CD8-positive, alpha-beta memory T cell (primary cell): ENCODE measurements at places on chromosomes 5 and 9. TPM values are rescaled to one million over a fixed set of nuclear protein-coding genes. Genes with fewer than 3 reads are reported as not detected.
A peak's percentile ranks its signal among the peaks of the same experiment; 100 is the strongest.

Gene DDX4
- total RNA-seq: not detected

Gene PRDM9
- not detected for total RNA-seq

Gene SHC3
- total RNA-seq: not detected

Gene AMBP
- not detected for total RNA-seq

Gene SEMA6A
- total RNA-seq: not detected

GRCh38 chr5:135441919-135442318 is 5.2 kb downstream of the DCANP1 start:
- H3K36me3 ChIP-seq: no peaks in the 10 kb centered on the region
- no peaks in the 10 kb centered on the region for H3K27me3 ChIP-seq
- no peak overlapping the region for H3K4me3 ChIP-seq
- no peaks in the 10 kb centered on the region for H3K4me1 ChIP-seq
- DNase-seq: no peak

DNA sequence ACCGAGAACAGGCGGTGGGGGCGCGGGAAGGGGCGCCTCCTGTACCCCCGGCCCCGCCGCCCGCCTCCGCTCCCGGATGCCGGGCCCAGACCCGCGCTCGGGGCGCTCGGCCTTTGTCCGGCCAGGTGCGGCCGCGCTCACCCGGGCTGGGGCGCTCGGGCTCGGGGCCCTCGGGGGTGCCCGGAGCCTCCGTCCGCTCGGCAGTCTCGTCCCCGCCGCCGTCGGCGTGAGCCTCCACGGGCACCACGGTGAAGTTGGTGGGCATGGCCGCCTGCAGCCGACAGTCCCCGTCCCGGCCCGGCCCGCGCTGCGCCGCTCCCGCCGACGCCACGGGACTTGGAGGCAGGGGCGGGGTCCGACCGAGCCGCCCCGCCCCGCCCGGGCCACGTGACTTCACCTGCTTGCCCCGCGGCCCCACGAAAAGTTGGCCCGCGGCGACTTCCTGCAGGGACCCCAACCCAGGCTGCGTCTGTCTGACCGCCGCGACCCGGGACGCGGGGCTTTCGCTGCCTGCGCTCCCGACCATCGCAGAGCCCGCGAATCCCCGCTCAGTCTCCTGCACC is at the start of gene SLC12A7:
Gene SLC12A7, minus strand, starts transcription at position 337 of the 563 bp plus-strand sequence. Its CDS starts 72 bp downstream, at position 265.
- peak; percentile 64 for DNase-seq
- H3K27ac ChIP-seq: peak within 1 kb of the TSS; percentile 57
- no peaks in the 10 kb centered on the region for H3K36me3 ChIP-seq
- H3K4me3 ChIP-seq: peak within 1 kb of the TSS; percentile 77
- H3K27me3 ChIP-seq: no peaks in the 10 kb centered on the region

- no peaks in the 10 kb centered on the region for H3K27me3 ChIP-seq
- no peaks in the 10 kb centered on the region for H3K36me3 ChIP-seq
- no peak overlapping the region for H3K4me3 ChIP-seq
- H3K4me1 ChIP-seq: no peaks in the 10 kb centered on the region
- no peak for DNase-seq
Measured at GRCh38 chr5:38825494-38825893, 20.3 kb upstream of the OSMR start.

DNA sequence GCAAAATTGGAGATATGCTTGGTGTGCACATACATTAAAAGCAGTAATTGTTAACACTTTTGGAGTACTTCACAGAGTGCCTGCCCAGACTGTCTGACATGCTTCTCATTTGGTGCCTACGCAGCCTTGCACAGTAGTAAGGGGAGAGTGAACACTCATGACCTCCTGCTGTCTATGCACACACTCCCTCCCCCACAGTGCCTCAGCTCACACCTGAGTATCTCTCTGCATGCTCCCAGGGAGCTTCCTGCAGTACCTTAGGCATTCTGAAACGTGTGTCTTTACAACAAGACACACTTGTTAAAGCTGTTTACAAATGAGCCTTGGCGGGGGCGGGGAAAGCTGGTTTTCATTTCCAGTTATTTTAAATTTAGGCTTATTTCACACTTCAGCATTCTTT is 18.0 kb downstream of the MAP3K1 start:
- H3K4me3 ChIP-seq: no peak overlapping the region
- DNase-seq: no peak
- H3K27ac ChIP-seq: no peak overlapping the region
- peaks cover 88% of the 10 kb centered on the region for H3K4me1 ChIP-seq
- no peaks in the 10 kb centered on the region for H3K36me3 ChIP-seq

DNA sequence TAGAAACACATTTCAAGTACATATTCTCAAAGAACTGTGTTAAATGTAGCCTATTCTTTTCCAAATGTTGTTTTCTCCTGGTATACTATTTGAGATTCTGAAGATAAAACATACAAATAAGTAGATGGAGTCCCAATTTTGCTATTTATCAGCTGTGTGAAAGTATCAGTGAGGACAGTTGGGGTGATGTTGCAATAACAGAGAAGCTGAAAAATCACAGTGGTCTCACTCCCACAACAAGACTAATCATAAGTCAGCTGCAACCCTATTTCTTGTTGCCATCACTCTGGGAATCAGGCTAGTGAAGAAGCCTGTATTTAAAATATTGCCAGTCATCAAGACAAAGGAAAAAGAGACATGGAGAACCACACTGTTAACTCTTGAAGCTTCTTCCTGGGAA is 25.9 kb upstream of the LURAP1L start:
- no peak for DNase-seq
- no peaks in the 10 kb centered on the region for H3K36me3 ChIP-seq
- H3K4me1 ChIP-seq: no peaks in the 10 kb centered on the region
- H3K27ac ChIP-seq: no peak overlapping the region

GRCh38 chr5:146779211-146779869 is 99.2 kb downstream of the PPP2R2B start:
- no peaks in the 10 kb centered on the region for H3K4me1 ChIP-seq
- DNase-seq: no peak
- H3K27ac ChIP-seq: no peak overlapping the region
- no peak overlapping the region for H3K4me3 ChIP-seq
- H3K27me3 ChIP-seq: no peaks in the 10 kb centered on the region
- no peaks in the 10 kb centered on the region for H3K36me3 ChIP-seq

GRCh38 chr5:16883176-16883575 is 52.9 kb downstream of the MYO10 start:
- no peaks in the 10 kb centered on the region for H3K4me1 ChIP-seq
- no peak overlapping the region for H3K27ac ChIP-seq
- no peaks in the 10 kb centered on the region for H3K27me3 ChIP-seq

DNA sequence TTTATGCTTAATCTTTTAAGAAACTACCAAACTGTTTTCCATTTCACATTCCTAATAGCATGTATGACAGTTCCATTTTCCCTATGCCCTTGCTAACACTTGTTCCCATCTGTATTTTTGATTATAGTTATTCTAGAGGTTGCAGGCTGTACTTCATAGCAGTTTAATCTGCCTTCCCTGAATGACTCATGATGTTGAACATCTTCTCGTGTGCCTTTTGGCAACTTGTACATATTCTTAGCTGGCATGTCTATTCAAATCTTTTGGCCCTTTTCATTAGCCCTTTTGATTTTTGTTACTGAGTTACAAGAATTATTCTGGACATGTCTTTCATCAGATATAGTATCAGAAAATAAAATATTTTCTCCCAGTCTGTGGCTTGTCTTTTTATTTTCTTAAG is 320.3 kb downstream of the DIRAS2 start:
- no peaks in the 10 kb centered on the region for H3K36me3 ChIP-seq
- no peak overlapping the region for H3K27ac ChIP-seq
- no peaks in the 10 kb centered on the region for H3K27me3 ChIP-seq
- no peak overlapping the region for H3K4me3 ChIP-seq
- DNase-seq: no peak

DNA sequence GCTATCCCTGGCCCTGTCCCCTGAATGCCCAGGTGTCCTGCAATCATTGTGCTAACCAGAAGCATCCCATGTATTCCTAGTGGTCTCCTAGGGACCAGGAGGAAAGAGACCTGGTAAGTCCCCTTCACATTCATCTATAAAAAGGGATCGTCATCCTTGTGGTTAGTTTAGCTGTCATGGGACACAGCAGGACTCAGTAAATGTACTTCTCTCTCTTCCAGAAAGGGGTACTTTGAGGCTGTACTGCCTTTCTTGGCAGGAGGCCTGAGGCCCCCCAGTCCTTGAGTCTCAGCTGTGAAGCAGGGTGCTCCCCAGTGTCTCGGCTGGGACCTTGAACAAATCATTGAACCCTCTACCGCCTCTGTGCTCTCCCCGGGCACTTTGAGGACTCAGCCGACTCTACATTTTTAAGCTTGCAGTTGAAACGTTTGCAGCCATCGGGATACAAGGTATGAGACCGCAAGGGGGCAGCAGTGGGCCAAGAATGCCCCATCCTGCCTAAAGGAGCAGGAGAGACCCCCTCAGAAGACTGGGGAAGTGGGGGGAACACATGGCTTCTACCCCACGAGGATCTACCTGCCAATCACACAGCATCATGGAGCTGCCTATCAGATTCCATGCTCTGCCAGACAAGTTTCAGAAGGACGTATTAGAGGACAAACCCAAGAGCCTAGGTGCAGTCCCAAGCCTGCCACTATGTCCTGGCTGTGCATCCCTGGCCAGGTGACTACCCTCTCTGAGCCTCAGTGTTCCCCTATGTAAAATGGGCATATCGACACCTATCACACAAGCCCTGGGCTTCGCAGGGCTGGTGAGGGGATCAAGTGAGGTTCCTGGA is 2.4 kb upstream of the PHYKPL start:
- H3K27me3 ChIP-seq: no peaks in the 10 kb centered on the region
- no peak overlapping the region for H3K4me3 ChIP-seq
- H3K36me3 ChIP-seq: peaks cover 15% of the 10 kb centered on the region
- H3K27ac ChIP-seq: no peak overlapping the region

DNA sequence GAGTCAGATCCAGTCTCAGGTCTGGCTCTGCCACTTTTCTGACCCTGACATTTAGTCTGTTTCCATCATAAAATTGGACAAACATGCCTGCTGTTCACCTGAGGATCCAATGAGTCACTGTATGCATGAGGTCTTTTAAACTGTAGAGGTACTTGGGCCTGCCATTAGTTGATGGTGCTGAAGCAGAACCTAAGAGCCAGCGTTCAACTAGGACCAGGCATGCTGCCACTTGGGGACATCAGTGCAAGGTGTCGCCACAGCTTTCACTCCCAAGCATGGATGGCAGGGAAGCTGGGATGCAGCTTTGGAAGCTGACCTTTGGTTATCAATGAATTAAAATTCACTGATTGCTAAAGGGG is 37.1 kb downstream of the NEUROG1 start:
- H3K4me3 ChIP-seq: no peak overlapping the region
- H3K27me3 ChIP-seq: no peaks in the 10 kb centered on the region
- H3K27ac ChIP-seq: no peak overlapping the region
- DNase-seq: no peak

DNA sequence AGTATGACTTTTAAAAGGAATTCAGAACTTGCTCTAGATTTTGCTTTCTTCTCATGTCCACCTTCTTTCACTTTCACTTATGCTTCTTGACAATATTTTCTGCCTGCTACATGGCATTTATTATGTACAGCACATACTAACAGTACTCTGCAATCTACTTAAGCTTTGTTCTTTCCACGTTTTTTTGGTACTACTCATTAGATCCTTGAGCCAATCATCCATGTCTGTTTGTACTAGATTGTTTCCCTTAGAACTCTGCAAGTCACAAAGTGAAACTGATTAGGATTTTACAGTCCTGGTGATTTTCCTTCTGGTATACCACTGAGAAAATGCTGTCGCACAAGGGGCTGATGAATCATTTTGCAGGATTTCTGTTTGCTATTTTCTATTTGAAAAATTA is 78.3 kb downstream of the PARP8 start:
- H3K27me3 ChIP-seq: no peaks in the 10 kb centered on the region
- DNase-seq: no peak
- peaks cover 58% of the 10 kb centered on the region for H3K4me1 ChIP-seq
- peak overlapping the region; percentile 42 for H3K4me3 ChIP-seq
- no peaks in the 10 kb centered on the region for H3K36me3 ChIP-seq

DNA sequence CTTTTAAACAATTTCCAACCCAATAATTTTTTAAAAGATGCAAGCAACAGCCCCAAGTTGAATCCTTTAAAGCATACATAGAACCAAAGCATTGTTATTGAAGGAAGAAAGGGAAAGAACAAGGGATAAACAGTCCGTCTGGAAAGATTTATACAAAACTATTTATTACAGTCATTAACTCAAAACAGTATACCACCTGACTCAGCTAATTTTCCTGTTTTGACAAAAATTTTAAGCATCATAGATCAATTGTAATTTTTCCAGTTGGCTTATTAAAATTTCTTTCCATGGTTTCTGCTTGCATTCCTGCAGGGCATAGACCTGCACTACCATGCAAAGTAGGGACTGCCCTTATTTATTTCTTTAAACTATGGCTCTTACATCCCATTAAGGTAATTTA is 29.9 kb downstream of the AP3B1 start:
- H3K27me3 ChIP-seq: no peaks in the 10 kb centered on the region
- H3K4me3 ChIP-seq: no peak overlapping the region
- H3K4me1 ChIP-seq: no peaks in the 10 kb centered on the region
- H3K27ac ChIP-seq: no peak overlapping the region
- DNase-seq: no peak

- peak overlapping the region; percentile 52 for H3K27ac ChIP-seq
- no peaks in the 10 kb centered on the region for H3K27me3 ChIP-seq
- no peaks in the 10 kb centered on the region for H3K36me3 ChIP-seq
Measured at GRCh38 chr9:36143245-36143641, 6.7 kb downstream of the GLIPR2 start.

DNA sequence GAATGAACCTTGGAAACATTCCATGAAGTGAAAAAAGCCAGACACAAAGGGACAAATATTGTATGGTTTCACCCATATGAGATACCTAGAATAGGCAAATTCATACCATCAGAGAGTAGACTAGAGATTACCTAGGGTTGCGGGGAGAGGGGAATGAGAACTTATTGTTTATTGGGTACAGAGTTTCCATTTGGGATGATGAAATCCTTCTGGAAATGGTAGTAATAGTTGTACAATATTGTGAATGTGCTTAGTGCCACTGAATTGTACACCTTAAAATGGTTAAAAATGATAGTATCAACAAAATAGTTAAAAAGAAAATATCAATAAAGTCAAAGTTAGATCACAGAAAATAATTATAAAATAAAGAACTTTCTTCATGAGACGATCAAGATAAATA is 25.5 kb downstream of the CATSPER3 start:
- no peak overlapping the region for H3K27ac ChIP-seq
- no peaks in the 10 kb centered on the region for H3K27me3 ChIP-seq
- H3K4me1 ChIP-seq: no peaks in the 10 kb centered on the region
- no peaks in the 10 kb centered on the region for H3K36me3 ChIP-seq
- no peak overlapping the region for H3K4me3 ChIP-seq
